Stimulated activated CD8-positive, alpha-beta memory T cell treated with anti-CD3 and anti-CD28 coated beads, Interleukin-7, amount 100 ng/mL, for 24 hours (primary cell): ENCODE measurements at places on chromosomes 2 and 18.

- DNase-seq: no peak
Measured at GRCh38 chr18:9348079-9348671, 13.6 kb downstream of the TWSG1 start.

- peak; percentile 17 for DNase-seq
Measured at GRCh38 chr2:1750933-1751766, 6.8 kb upstream of the PXDN start.

DNA sequence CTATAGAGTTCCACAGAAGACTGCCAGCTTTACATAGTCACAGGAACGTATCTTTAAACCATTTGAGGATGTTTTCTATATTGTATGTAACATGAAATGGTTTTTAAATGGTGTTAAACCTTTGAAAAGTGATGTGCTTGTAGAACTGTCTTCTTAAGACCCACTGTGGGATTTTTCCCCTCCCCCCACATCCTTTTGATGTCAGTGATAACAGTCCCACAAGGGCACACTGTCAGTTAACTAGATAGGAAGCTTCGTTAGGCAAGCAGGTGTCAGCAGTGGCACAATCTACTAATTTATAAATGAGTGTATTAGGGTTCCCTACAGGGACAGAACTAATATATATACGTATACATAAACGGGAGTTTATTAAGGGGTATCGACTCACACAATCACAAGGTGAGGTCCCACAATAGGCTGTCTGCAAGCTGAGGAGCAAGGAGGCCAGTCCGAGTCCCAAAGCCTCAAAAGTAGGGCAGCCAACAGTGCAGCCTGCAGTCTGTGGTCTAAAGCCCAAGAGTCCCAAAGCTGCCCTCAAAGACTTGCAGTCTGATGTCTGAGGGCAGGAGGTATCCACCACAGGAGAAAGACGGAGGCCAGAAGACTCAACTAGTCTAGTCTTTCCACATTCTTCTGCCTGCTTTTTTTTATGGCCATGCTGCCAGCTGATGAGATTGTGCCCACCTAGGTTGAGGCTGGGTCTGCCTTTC lies 23.8 kb upstream of the HNRNPLL start:
- no peak for DNase-seq

GRCh38 chr18:79048245-79048632 lies 21.0 kb upstream of the ATP9B start:
- DNase-seq: no peak

- no peak for DNase-seq
Measured at GRCh38 chr2:39325966-39326365, 82.2 kb upstream of the CDKL4 start.

- DNase-seq: no peak
Measured at GRCh38 chr2:8248623-8248957, 433.3 kb upstream of the ID2 start.

DNA sequence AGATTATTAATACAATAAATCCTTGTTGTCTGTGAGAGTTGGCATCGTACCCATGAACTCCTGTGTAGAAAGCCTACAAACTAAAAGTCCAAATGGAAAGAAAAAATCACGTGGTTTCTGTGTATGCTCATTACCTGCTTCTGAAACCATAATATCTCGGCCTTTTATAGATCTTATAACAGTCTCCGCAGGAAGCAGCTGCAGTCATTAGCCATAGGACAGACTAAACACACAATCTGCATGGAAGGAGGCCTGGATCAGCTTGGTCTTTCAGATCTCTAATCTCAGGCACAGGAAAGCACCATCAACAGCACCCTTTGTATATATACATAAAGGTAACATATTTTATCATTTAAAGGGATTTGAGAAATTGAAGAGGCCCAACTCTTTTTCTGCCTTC lies 508.9 kb upstream of the TCF4 start:
- no peak for DNase-seq

- DNase-seq: no peak
Measured at GRCh38 chr2:83899271-83899670, 559.8 kb downstream of the SUCLG1 start.

GRCh38 chr2:8693157-8693821 lies 11.4 kb downstream of the ID2 start:
- DNase-seq: peak; percentile 16

- no peak for DNase-seq
Measured at GRCh38 chr2:43814711-43815110, 23.9 kb downstream of the ABCG5 start.

GRCh38 chr18:11004951-11005350 lies 144.4 kb downstream of the PIEZO2 start:
- no peak for DNase-seq

DNA sequence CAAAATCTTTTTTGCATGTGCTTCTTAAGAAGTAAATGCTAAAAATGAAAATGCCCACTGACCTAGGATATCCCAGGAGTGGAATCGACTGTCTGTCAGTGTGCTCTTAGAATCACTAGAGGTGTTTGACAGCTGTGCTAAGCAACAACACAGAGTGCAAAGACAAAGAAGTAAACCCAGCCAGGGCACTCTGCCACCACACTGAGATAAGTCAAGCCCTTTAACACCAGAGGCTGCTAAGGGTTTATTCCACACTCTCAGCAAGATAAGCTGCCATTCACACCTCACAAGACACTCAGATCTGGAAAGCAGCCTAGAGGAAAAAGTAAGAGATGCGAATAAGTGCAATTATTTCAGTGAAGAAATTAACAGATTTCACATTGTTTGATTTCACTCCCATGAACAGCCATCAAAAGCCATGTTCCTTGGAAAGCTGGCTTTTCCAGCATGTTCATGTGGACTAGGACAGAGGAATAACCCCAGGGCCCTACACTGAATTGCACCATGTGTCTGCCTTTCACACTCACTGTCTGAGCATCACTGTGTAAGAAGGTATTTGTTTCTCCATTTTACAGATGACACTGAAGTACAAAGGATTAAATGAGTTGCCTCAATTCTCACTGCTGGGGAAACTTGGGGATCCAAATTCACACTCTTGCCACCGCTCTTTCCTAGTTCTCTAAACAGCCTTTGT lies 6.0 kb upstream of the BMP10 start:
- DNase-seq: no peak

DNA sequence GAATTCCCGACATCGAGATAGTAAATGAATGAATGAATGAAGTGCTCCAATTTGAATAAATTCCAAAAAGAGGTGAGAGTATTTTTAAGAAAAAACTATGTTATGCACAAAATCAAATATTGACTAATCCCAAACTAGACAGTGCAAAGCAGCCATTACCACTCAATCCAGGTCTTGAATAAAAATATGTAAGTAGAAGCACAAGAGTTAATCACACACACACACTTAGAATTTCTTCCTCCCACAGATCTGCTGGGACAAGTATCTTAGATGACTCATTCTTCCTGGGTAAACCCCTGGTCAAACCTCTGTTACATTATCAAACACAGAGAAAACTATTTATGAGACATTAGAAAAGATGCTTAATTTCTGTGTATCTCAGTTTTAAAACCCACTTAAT lies 102.0 kb downstream of the PLA2R1 start:
- DNase-seq: no peak

- no peak for DNase-seq
Measured at GRCh38 chr2:225764346-225764745, 364.8 kb downstream of the NYAP2 start.

GRCh38 chr2:5521461-5521860 lies 170.7 kb upstream of the SOX11 start:
- no peak for DNase-seq

GRCh38 chr2:192145496-192145895 lies 49.2 kb downstream of the TMEFF2 start:
- no peak for DNase-seq

DNA sequence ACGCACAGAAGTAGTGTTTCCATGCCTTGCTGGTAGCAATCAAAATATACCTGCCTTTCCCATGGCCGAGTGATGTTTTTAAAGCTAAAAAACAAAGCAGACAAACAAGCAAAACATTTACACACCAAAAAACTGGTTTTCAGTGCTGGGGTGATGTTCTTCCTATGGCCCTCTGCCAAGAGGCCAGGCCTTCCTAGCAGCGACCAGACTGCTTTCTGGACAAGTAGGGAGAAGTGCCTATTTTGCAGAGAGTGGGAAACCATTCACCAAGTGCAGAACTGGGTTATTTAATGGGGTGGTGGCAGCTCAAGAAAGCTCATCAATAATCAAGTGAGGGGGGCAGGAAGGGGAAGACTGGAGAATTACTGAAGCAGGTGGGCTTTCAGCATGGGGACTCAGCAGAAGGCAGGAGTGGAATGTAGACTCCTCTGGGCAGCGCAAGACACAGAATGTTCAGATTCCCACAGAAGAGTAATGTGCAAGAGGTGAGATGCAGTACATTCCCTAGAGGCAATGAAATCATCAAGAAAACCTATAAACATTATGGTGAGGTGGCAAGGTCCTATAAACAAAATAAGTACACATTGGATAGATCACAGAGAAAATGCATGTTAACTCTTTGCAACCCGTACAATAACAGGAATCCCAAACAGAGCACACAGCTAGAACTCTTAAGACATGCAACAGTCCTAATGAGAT lies 44.0 kb downstream of the CPO start:
- no peak for DNase-seq

GRCh38 chr18:10923141-10923540 lies 226.2 kb downstream of the PIEZO2 start:
- DNase-seq: no peak

- no peak for DNase-seq
Measured at GRCh38 chr18:29711932-29712331, 1330.6 kb downstream of the DSC3 start.

DNA sequence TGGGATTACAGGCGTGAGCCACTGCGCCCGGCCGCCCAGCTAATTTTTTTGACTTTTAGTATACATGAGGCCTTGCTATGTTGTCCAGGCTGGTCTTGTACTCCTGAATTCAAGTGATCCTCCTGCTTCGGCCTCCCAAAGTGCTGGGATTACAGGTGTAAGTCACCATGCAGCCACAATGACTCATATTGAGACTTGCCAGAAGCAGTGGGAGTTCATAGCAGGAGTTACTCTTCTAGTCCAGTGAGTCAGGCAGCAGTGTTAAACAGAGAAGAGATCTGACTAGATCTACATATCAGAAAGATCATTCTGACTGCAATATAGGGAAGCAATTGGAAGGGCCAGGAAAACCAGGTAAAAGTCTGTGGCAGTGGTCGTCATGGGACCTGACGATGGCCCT lies 1.5 kb upstream of the FLACC1 start:
- DNase-seq: no peak

GRCh38 chr2:149579972-149580882 lies 7.3 kb downstream of the MMADHC start:
- no peak for DNase-seq

GRCh38 chr2:26605195-26605998 lies 35.8 kb downstream of the CIB4 start:
- no peak for DNase-seq

GRCh38 chr2:191315365-191315752 lies 70.2 kb downstream of the MYO1B start:
- DNase-seq: no peak

- DNase-seq: no peak
Measured at GRCh38 chr2:218387369-218388194, 5.5 kb downstream of the SLC11A1 start.

- no peak for DNase-seq
Measured at GRCh38 chr2:23566241-23567142, 181.5 kb downstream of the KLHL29 start.

DNA sequence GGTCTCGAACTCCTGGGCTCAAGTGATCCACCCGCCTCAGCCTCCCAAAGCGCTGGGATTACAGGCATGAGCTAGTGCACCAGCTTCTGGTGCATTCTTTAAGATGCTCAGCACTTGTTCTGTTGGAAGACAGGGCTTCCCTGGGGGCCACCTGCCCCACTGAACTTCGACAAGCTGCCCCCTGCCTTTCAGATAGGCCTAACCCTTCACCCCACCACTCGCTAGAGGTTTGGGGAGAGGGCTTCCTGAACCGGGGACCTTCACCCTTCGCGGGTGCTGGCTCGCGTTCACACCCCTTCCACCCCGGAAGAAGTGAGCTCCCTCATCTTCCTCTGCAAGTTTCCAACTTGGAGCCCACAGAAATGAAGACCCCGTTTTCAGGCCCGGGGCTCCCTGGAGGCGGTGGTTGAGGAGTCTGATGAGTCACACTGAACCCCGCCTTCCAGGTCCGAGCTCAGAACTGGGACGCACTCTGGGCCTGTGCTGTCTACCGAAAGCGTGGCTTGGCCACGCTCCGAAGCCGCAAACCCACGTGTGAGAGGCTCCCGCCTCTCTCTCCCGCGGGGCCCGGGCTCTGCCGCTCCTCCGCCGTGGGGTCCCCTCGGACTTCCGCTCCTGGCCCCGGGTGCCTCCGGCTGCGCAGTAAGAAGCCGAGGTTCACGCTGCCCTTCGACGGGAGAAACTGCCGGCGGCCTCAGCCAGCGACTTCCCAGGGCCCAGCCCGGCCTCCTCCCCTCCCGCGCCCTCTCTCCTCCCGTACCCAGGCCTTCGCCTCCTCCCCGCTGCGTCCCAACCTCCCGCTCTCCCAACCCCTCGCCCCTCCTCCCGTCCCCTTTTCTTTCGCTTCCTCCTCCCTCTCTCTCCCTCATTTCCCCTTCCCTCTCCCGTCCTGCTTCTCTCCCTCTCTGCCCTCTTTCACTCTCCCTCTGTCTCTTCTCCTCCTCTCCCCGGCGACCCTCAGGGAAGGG lies 47.5 kb upstream of the SP3 start:
- no peak for DNase-seq

GRCh38 chr2:80546766-80547165 lies 242.2 kb upstream of the LRRTM1 start:
- no peak for DNase-seq

GRCh38 chr18:79558196-79558932 lies 121.2 kb upstream of the CTDP1 start:
- no peak for DNase-seq

- DNase-seq: no peak
Measured at GRCh38 chr18:57624988-57625387, 3.4 kb upstream of the NARS1 start.

- DNase-seq: no peak
Measured at GRCh38 chr2:23544589-23545295, 159.8 kb downstream of the KLHL29 start.

- no peak for DNase-seq
Measured at GRCh38 chr2:60526623-60527022, 26.8 kb downstream of the BCL11A start.

DNA sequence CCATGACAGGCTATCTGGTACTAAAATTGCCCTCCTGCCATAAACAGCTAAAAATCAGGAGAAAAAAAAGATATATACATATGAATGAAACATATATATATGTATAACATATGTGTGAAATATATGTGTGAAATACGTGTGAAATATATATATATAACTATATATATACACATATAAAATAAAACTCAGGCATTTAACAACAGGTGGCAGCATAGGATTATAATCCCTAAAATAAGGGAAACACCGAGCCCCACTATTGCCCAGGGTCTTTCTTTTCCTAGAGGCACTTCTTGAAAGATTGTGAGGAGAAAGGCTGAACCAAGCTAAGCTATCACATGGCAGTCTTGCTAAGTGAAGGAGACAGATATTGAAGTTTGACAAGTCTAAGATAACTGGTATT lies 65.9 kb upstream of the CYTIP start:
- DNase-seq: no peak

DNA sequence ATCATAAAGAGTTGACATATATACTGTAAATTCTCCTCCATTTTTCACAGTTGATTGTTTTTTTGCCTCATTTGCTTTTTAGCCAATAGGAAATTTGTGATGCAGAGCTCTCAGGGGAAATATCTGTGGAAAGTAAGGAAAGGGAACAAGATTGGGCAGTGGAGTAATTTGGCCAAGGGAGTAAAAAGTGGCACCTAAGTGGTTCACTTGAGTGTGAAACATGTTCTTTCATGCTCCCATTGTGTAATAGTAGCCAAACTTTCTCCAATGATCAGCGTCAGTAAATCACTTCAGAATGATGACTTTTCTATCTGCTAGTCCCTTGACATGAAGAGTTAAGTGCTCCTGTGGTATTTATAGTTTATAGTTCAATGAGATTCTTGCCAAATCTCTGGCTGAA lies 141.9 kb upstream of the KCNJ3 start:
- DNase-seq: no peak
